ENCODE measurements at places on chromosomes 2 and 18.

DNA sequence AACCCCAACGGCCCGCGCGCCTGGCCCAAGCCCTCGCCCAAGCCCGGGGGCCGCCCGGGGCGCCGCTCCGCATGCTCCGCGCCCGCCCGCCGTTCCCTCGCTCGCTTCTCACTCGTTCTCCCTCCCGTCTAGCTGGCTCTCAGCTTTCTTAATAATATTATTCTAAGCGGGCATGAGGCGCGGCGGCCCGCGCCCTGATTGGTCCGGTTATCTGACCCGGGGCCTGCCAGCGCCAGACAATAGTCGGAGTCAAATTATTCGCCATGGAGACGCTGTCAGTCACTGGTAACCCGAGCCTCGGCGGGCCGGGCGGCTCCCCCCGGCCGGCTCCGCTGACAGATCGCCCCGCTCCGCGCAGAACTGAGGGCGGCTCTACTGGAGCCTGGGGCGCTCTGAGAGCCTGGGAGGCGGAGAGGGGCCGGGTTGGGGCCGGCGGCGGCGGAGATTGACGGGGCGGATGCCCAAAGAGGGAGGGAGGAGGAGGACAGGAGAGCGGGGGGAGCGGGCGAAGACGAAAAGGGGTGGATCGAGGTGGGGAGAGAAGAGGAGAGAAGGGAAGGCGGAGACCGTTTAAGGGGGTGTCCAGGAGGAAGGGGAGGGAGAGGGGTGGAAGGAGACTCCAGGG lies at the start of gene SIX2:
Gene SIX2, minus strand, starts transcription at position 150 of the 625 bp plus-strand sequence. CDS start 342 bp downstream, outside the sequence.
- DNase-seq: peak; percentile 93

GRCh38 chr18:65994302-65994701 lies 243.5 kb downstream of the CDH7 start:
- DNase-seq: no peak

GRCh38 chr2:165898381-165898780 lies 55.2 kb downstream of the TTC21B start:
- DNase-seq: no peak

DNA sequence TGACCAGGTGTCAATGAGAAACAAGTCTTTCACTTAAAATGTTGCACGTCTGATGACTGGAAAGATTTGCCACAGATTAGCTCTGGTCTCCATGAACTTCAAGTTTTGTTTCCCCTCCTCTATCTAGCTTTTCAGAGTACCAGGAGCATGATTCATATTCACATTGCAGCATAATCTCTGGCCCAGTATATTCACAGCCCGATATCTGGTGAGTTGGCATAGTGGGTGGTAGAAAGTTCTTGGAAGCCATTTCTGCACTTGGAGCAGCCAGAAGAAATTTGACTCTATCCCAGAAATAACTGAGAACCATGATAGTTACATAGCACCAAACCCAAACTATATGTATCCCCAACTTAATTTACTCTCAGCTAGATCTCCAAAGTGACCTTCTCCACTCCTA lies 503.9 kb downstream of the PID1 start:
- no peak for DNase-seq

GRCh38 chr2:75035444-75036353 lies 77.3 kb downstream of the POLE4 start:
- DNase-seq: no peak
